ENCODE measurements at places on chromosomes 1 and 21. TPM values are rescaled to one million over a fixed set of nuclear protein-coding genes. Genes with fewer than 3 reads are reported as not detected.
A peak's percentile ranks its signal among the peaks of the same experiment; 100 is the strongest.

The KCNE2 gene
- not detected for total RNA-seq

- DNase-seq, result no peak
- H3K27ac ChIP-seq, result peak overlapping the region; percentile 85
- peak overlapping the region; percentile 94 for H3K4me3 ChIP-seq
- peaks cover 62% of the 10 kb centered on the region for H3K36me3 ChIP-seq
- H3K4me1 ChIP-seq, result peaks cover 53% of the 10 kb centered on the region
These were observed 2.2 kb downstream of the SFPQ start for GRCh38 chr1:35190784-35191183.

The SHE gene
- total RNA-seq, result 0.04 TPM

The G0S2 gene
- total RNA-seq, result 2.3 TPM

DNA sequence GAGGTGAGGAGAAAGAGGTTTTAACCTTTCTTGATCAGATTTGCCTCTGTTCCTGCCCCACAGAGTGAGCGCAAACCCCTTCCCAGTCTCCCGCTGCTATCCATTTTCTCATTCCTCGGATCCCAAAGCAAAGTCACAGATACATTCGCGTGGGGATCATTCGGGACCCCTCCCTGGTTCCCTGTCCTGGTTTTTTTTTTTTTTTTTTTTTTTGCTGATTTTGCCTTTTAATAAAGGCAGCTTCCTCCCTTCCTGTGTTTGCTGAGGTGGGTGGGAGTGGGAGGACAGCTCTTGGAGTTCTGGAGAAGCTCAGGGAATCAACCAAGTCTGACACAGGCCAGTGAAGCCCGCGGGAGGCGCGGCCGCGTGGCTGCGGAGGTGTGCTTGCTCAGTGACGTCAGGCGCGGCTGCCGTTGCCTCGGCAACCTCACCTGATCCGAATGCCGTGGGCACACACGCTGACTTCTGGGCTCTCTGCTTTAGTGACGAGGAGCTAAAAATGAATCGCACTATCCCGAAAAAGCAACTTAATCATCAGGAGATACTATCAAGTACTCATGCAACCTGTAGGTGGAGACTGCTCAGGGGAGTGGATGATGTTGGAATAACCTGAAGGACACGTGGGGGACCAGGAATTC, 106.4 kb downstream of the TBX19 start:
- no peak overlapping the region for H3K4me3 ChIP-seq
- peak; percentile 17 for DNase-seq
- no peak overlapping the region for H3K27ac ChIP-seq
- peaks cover 20% of the 10 kb centered on the region for H3K27me3 ChIP-seq

DNA sequence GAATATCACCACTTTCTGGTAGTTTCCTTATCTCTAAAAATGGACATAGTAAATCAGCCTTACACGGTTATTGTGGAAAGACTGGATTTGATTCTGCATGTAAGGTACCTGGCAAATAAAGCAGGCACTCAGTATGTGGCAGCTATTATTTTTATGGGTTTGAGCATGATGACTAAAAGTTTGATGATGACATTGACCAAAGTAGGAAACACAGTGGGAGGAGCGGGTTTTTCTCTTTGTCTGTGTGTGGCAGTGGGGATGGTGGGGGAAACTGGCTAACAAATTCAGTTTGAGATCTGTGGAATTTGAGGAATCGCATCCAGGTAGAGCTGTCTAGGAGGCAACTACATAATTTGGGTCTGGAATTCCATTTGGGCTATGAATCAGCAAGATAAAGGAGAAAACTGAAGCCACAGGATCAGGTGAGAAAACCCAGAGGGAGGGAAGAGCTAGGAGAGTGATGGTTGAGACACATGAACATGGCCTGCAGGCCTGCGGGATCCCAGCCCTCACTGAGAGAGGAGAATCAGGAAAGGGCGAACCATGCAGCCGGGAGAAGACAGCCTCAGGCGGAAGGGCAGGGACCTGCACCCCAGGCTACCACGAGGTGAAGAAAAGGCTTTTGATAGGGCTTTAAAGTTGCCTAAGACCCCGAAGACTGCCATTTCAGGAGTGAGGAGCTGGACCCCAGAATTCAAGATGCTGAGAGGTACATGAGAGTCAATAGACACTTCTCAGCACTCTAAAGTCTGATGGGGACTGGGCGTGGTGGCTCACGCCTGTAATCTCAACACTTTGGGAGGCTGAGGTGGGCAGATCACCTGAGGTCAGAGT, 52.2 kb downstream of the MEF2D start:
- H3K4me3 ChIP-seq, result no peak overlapping the region
- no peak overlapping the region for H3K27ac ChIP-seq
- no peaks in the 10 kb centered on the region for H3K36me3 ChIP-seq
- peaks cover 6% of the 10 kb centered on the region for H3K4me1 ChIP-seq
- no peak for DNase-seq
- peaks cover 38% of the 10 kb centered on the region for H3K27me3 ChIP-seq

DNA sequence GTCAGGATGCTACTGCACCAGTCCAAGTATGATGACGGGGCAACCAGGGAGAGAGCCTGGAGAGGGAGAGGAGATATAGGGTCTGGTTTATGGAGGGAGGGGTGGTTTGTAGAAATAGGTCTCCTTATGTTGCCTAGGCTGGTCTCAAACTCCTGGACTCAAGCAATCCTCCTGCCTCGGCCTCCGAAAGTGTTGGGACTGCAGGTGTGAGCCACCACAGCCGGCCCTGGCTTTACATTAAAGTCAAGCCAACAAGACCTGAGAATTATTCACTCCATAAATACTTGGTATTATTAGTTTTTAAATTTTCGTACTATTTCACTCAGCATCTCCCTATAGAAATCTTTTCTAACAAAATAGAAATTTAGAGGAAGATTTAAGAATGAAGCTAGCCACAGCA, 86.8 kb downstream of the MATN1 start:
- no peak overlapping the region for H3K27ac ChIP-seq

DNA sequence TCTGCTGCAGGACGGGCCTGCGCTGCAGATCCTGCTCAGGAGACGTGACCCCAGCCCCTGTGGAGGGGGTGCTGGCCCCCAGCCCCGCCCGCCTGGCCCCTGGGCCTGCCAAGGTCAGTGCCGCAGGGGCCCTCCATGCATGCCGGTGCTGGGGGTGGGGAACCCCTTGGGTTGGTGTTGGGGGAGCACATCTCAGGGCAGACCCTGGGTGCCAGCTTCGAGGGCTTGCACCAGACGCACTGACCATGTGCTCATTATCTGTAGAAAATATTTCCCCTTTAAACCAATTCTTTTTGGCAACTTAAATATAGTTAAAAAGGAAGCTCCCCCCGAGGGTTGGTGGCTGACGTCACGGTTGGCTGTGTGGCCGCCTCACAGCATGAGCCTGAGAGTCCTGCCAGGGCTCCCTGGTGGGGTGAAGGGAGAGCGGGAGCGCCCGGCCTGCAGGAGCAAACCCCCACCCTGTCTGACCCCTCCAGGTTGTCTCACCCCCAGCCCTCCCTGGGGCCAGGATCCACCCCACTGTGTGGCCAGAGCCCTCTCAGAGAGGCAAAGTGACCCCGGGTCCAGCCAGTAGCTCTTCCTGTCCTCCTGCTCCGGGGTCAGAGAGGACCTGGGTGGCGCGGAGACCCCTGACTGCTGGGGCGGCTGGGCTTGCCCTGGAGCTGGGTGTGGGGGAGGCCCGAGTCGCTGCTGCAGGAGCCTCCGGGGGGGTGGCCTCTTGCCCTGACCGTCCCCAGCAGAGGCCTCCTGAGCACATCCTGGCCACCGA, 5.3 kb upstream of the PFKL start:
- DNase-seq, result no peak
- H3K4me3 ChIP-seq, result no peak overlapping the region
- peaks cover 53% of the 10 kb centered on the region for H3K4me1 ChIP-seq
- H3K27ac ChIP-seq, result no peak overlapping the region
- no peaks in the 10 kb centered on the region for H3K36me3 ChIP-seq

The MAEL gene
- total RNA-seq, result not detected

GRCh38 chr1:59079434-59080140, 217.3 kb upstream of the FGGY start:
- no peaks in the 10 kb centered on the region for H3K27me3 ChIP-seq
- no peak overlapping the region for H3K27ac ChIP-seq
- no peak for DNase-seq
- peaks cover 25% of the 10 kb centered on the region for H3K4me1 ChIP-seq
- no peaks in the 10 kb centered on the region for H3K36me3 ChIP-seq
- H3K4me3 ChIP-seq, result no peak overlapping the region

DNA sequence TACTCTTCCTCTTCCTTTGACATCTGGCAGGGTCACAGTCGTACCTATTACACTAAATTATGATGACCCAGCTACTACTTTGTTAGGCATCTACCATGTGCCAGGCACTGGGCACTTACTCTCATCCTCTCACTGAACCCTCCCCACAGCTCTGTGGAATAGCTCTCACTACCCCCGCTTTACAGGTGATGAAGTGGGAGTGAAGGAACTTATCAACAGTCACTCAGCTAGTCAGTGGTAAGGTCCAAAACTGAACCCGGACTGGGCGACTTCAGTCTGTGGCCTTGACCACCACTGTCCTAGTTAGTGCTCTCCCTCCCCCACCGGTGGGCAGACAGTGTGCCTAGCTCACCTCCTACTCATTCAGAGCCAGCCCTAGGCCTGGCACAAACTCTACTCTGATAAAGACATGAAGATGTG, 12.3 kb downstream of the ADGRB2 start:
- no peak overlapping the region for H3K27ac ChIP-seq
- no peak for DNase-seq
- H3K4me1 ChIP-seq, result peaks cover 22% of the 10 kb centered on the region
- H3K4me3 ChIP-seq, result no peak overlapping the region
- H3K36me3 ChIP-seq, result no peaks in the 10 kb centered on the region
- peaks cover 10% of the 10 kb centered on the region for H3K27me3 ChIP-seq

The OR2T10 gene
- total RNA-seq, result 3.1 TPM

DNA sequence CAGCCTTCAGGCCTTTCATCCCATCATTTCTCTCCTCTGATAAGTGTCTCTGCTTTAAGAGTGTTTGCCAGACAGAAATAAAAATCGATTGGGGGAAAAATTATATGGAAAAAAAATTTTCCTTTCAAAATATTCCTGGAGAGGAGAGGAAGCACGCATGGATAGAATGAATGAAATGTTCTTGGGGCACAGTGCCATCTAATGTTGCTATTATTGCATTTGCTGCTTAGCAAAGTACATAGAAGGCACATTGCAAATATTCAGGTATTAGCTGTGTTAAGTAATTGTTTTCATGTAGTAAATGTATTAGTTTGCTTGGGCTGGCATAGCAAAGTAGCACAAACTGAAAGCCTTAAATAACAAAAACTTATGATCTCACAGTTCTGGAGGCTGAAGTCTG, 18.1 kb downstream of the B3GALT5 start:
- H3K4me3 ChIP-seq, result no peak overlapping the region
- H3K27me3 ChIP-seq, result peaks cover 3% of the 10 kb centered on the region
- H3K27ac ChIP-seq, result no peak overlapping the region
- no peaks in the 10 kb centered on the region for H3K4me1 ChIP-seq

- no peak for DNase-seq
- no peaks in the 10 kb centered on the region for H3K36me3 ChIP-seq
- H3K27ac ChIP-seq, result no peak overlapping the region
- no peak overlapping the region for H3K4me3 ChIP-seq
- peaks cover 3% of the 10 kb centered on the region for H3K27me3 ChIP-seq
These were observed 96.9 kb downstream of the ATP6V1G3 start for GRCh38 chr1:198443365-198444233.

- DNase-seq, result no peak
- H3K36me3 ChIP-seq, result no peaks in the 10 kb centered on the region
- H3K4me1 ChIP-seq, result no peaks in the 10 kb centered on the region
- H3K27ac ChIP-seq, result no peak overlapping the region
These were observed 276.7 kb downstream of the ZP4 start for GRCh38 chr1:237613984-237614383.

The HP1BP3 gene
- 183 TPM for total RNA-seq

The RSPO1 gene
- total RNA-seq, result not detected

DNA sequence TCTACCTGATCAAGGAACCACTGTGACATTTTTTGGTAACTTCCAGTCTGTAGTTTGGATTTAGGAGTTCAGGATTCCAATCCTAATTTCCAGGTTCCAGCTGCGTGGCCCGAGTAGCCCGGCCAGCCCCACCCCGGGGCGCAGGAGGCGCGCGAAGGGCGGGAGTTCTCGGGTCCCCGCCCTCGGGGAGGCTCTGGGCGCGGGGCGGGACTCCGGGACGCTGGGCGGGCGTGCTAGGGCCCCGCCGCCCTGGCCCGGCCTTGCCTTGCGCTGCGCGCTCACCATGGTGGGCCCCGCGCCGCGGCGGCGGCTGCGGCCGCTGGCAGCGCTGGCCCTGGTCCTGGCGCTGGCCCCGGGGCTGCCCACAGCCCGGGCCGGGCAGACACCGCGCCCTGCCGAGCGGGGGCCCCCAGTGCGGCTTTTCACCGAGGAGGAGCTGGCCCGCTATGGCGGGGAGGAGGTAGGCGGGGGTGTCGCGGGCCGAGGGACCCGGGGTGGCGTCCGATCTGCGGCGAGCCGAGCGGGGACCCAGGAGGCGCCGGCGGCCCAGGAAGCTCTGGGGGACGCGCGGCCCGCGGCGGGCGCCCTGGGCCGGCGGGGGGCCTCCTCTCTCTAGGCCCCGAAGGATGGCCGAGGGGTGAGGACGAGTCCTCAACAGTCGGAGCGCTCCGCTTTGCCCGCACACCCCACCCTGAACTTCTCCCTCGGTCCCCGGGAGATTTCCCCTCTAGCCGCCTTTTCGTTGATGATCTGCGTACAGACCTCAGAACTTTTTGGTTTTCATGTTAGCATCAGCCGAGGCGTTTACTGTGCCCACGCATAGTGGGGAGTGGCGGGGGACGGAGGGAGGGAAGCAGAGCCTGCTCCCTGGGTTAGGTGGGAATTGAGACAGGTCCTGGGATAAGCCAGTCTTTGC, at the start of gene NENF:
NENF (plus strand) TSS at position 260 of the 916 bp plus-strand sequence; CDS start at position 284, 24 bp downstream.
- H3K27me3 ChIP-seq, result no peaks in the 10 kb centered on the region
- H3K4me1 ChIP-seq, result peaks cover 16% of the 10 kb centered on the region
- H3K4me3 ChIP-seq, result peak within 1 kb of the TSS; percentile 78
- DNase-seq, result peak; percentile 80

- H3K27me3 ChIP-seq, result peaks cover 7% of the 10 kb centered on the region
- no peak overlapping the region for H3K27ac ChIP-seq
- DNase-seq, result no peak
These were observed 77.6 kb downstream of the XCL2 start for GRCh38 chr1:168466092-168466713.

The NKAIN1 gene
- not detected for total RNA-seq

DNA sequence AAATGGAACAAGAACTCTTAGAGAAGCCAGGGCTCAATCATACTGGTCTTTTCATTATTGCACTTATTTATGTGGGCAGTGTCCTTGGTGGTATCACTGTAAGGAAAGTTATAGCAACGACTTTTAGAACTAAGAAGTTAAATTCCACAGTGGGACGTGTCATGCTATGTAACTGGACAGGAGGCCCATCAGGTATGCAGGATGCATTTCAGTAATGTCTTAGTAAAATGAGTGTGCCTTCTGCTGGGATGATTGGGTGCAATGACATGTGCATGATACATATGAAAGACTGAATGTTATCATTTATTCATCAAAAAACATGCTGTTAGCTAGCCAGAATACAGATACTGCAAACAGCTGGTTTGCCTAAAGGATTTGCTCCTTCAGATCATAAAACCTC, 6.9 kb upstream of the ATP1B1 start:
- peaks cover 22% of the 10 kb centered on the region for H3K27me3 ChIP-seq
- no peaks in the 10 kb centered on the region for H3K36me3 ChIP-seq
- H3K4me3 ChIP-seq, result no peak overlapping the region

GRCh38 chr1:153683854-153684253, 5.4 kb downstream of the NPR1 start:
- no peaks in the 10 kb centered on the region for H3K36me3 ChIP-seq
- peaks cover 14% of the 10 kb centered on the region for H3K4me1 ChIP-seq
- no peak overlapping the region for H3K27ac ChIP-seq
- H3K27me3 ChIP-seq, result peaks cover 37% of the 10 kb centered on the region

- H3K27ac ChIP-seq, result no peak overlapping the region
- H3K4me3 ChIP-seq, result no peak overlapping the region
- peaks cover 2% of the 10 kb centered on the region for H3K4me1 ChIP-seq
These were observed 72.2 kb downstream of the MRPL37 start for GRCh38 chr1:54272134-54272533.
